ENCODE measurements at places on chromosomes 16 and 17.

- DNase-seq: no peak
Measured at GRCh38 chr16:48110982-48111381, 44.8 kb downstream of the ABCC12 start.

DNA sequence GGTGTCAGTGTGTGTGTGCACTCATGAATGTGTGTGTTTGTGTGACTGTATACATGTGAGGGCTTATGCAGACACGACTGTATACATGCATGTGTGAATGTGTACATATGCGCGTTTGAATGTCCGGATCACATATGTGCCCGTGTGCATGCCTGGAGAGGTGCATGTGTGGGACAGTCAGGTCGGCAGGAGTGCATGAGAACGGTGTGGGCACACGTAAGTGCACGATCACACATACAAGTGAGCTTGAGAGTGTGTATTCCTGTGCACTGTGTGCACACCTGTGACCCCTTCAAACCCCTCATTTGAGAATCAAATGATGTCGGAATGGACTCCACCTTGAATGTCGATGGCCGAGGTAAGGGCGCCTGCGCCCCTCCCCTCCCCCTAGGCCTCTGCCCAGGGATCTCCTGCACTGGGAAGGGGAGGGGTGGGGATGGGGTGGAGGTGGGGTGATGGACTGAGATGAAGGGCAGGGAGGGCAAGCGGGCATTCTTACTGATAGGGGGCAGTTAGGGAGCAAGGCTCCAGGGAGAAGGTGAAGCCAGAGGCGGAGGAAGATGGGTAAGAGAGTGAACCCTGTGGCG is 601 bp upstream of the NGFR start:
- no peak for DNase-seq

GRCh38 chr16:30534368-30535105 is at the start of gene ZNF747:
TSS of gene ZNF747 (minus strand) at chr16:30534858. CDS start at chr16:30534679, 179 bp downstream.
- DNase-seq: peak; percentile 93

GRCh38 chr17:37299257-37299980 is 76.4 kb upstream of the C17orf78 start:
- DNase-seq: peak; percentile 11

DNA sequence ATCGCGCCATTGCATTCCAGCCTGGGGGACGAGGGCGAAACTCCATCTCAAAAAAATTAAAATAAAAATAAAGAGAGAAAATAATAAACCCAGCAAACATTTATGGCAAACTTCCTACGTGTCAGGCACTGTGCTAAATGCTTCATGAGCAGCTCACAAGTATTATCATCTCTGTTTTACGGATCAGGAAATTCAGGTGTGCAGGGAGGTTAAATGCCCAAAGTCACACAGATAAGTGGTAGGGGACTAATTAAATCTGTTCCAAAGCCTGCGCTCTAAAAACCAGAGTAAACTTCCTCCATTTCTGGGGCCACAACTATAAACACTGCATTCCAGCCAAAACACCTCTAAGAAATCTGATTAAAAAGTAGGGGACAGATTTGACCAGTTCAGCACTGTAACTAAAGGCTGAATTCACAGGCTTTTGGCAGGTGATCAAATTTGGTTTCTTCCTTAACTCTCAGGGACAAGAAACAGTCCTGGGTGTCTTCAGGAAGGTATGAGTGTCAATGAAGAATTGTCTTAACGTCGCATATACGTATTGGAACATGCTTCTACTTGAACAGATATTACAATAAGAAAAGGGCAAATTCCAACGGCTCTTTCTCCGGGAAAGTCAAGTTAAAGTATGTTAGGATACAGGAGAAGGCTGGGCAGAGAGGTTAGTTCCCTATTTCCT is 996 bp downstream of the STRADA start:
- DNase-seq: no peak

DNA sequence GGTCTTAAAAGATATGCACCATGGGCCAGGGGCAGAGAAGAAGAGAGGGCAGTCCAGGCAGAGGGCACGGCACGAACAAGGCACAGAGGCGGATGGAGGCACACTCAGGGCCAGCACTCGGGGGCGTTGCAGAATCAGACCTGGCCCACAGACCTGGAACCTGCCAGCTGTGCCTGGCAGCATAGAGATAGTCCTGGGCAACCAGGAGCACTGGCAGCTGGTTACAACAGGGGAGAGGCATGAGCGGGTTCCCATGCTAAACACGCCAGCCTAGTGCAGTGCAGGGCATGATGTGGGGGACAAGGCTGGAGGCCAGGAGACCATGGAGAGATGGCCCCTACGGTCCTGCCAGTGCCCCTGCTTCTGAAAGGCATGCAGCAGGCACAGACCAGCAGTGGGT is 56.9 kb upstream of the RBFOX3 start:
- no peak for DNase-seq

DNA sequence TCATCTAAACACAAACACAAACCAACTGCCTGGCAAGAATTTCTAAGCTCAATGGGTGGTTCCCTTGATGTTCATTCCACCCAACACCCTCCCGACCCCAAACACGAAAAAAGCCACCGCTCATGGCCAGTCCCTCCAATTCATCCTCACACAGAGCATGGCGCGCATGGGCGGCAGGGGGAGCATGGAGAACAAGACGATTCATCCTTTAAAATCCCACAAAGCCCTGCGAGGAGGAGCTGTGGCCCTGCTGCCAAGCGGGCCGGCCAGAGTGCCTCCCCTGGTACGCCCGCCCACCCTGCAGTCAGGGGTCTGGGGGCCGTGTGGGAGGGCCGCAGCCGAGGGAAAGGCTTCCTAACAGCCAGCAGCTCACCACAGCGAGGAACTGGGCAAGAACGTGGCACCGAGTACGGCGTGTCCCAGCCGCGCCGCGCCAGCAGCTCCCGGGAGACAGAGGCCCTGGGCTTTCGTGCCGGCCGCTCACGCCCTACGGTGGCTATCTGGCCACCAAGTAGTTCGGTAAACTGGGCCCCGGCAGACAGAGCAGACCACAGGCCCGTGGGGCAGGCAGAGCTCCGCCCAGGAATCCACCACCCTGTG is 60.9 kb downstream of the KLHDC4 start:
- DNase-seq: no peak

GRCh38 chr17:67801626-67802175 is 23.6 kb upstream of the BPTF start:
- DNase-seq: no peak

DNA sequence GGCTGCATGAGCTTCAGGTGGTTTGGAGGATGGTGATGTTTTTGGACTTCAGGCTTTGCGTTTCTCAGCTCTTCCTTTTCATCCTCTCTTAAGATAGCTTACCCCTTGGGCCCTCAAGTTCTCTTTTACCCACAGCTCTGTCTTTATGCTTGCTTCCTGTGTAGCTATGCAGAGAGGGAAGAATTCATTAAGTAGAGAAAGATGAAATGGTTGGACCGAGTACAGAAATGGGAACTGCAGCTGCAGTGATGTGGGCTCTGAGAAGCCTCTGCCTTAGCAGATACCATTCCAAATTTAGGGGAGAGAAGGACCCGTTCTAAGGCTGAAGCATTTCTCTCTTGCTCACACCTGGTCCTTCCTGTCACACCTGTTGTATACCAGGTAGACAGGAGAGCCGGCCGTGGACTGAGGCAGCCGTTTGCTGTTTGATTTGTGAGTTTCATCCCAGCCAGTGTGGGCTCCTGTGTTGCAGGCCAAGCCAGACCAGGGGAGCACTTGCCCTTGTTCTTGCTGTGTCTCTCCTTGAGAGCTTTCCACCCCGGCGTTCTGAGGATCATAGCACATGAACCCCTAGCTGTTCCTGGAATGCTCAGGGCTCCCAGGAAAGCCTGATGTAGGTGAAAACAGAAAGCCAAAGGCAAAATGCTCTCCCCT is 392.7 kb downstream of the CPPED1 start:
- no peak for DNase-seq

- no peak for DNase-seq
Measured at GRCh38 chr17:42844271-42844670, at the start of gene AOC2. TSS of gene AOC2 (plus strand) at chr17:42844580. CDS start at chr17:42844627, 47 bp downstream.

- no peak for DNase-seq
Measured at GRCh38 chr17:31457391-31458234, 66.1 kb downstream of the RAB11FIP4 start.

GRCh38 chr16:456891-457483 is 31.5 kb downstream of the RAB11FIP3 start:
- no peak for DNase-seq

DNA sequence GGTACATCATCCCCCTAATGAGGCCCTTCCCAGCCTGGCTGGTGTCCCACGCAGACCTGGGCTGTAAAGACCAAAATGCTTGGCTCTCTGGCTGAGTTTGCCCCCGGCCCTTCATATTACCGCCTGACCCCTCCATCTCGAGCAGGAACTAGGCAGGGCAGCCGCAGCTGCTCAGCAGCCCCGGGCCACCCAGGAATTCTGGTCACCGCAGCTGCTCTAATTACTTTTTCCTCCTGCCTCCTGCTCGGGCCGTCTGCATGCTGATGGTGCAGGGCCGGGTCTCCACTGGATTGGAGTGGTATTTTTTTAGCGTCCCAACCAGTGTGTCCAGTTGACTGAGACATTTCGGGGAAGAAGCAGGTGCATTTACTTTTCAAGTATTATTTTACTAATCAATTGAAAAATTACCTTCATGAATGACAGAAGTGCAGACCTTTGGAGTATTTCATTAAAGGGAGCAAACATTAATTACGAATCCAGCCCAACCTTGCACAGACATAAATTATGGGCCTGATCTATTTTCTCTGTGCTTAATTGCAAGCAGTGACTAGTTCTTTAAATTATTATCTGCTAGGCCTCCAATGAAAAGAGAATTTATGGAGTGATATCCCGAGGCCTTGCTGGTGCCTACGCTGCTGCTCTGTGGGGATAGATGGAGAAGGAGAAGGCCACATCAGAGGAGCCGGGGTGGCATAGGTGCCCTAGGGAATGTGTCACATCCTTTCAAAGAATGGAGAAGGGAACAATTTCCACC is 176.2 kb downstream of the CYLD start:
- no peak for DNase-seq

DNA sequence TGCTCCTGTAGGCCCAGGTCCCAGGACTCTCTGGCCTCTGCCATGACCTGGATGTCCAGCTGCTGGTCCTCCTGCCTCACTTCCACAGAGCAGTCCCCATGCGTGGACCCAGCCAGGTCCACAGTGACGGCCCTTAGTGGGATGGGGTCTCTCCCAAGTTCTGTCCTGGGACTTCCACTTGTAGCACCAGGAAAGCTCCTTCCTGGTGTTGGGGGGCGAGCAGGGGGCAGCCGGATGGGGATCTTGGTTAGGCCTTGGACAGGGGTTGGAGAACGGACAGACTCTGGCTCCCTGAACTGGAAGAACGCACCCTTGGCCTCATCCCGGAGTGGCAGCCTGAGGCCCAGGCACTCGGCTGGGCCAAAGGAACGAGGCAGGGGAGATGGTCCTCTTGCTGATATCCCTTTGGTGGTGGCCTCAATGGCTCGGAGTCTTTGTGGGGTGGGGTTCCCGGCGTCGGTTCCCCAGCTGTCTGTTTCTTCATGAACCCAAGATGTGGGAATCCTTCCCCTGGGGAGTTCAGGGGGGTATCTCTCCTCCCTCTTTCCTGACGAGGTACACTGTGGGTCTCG is 7.2 kb downstream of the GAS2L2 start:
- DNase-seq: no peak

DNA sequence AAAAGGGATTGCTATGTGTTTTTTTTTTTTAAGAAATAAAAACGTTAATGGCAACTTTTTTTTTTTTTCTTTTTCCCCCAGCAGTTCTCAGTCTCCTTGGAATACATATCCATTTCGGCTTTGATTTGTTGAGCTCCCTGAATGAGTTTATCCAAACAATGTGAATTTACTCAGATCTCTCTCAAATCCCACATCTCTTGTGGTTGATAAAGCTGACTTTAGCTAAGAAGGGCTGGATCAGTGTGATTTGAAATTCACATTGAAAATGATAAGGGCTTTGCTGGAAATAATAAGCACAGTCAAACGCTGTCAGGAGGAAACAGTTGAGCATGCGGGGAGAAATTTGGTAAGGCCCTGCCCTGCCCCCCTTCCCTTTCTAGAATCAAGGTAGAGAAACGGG is 74.1 kb upstream of the IRX3 start:
- DNase-seq: no peak

- no peak for DNase-seq
Measured at GRCh38 chr17:1934901-1935300, 90.2 kb downstream of the RTN4RL1 start.

GRCh38 chr17:7232114-7232513 is 2.2 kb downstream of the DVL2 start:
- DNase-seq: no peak

DNA sequence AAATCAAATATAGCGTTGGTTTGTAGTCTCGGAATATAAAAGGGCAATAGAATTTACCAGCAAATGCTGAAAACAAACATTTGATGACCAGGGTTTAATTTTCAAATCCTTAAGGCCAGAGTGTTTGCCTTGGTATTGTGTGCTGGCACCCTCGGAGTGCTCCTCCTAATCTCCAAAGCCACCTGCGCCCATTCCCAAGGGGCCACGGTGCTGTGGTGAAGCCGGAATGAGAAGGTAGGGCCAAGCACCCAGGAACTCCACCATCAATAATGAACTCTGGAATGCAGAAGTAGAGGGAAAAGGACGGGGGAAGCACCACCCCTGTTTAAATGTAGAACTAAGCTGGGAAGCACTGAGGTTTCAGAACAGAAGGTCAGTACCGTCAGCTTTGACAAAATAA is 51.9 kb downstream of the COG7 start:
- DNase-seq: no peak

DNA sequence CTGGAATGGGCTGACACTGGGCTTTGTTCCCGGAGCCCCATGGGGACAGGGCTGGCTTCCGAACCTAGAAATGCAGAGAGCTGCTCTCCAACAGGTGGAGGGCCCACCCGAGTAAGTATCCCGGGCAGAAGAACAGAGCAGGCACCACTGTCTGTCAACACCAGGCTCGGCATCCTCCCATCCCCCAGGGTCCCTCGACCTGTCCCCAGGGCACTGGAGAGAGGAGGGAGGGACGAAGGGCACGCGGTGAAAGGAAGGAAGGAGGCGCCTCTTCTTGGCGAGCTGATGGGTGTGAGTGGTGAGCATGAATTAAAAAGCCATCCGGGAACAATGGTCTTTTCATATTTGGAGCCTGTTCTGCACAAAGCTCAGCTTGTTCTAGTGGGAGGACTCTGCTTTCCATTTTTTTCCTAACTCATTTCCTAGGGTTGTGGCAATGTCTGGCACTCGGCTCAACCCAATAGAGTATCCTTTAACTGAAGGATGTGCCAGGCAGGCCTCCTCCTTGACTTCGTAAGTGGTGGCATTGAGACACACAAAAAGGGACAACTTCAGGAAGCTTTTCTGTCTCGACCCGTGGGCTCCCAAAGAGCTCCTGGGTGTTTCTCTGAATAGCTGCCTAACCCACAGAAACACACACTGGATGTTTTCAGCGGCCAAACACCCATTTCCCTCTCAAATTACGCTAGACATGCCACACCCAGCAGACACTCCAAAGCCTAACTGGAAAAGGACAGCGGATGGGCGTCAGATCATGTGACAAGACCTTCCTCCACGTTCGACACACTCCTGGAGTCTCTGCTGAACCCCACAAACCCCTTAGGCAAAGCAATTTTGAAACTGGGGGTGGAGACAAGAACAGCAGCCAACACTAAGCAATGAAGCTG is 47.7 kb downstream of the ZFHX3 start:
- no peak for DNase-seq

DNA sequence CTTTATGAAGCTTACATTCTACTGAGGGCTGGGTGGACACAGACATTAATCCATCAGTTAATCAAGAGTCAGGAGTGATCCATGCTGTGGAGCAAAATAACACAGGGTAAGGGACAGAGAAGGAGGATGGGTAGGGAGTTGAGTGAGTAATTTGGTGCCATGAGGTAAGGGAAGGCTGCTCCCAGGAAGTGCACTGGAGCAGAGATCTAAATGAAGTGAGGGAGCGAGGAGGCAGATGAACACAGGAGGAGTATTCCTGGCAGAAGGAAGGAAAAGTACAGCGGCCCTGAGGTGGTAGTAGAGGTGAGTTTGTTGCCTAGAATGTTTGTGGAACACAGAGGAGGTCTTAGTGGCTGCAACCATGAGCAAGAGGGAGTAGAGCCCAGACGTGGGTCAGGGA is 34.8 kb downstream of the ASIC2 start:
- no peak for DNase-seq

Measured in HEK293T (cell line).